Stimulated activated CD8-positive, alpha-beta memory T cell treated with anti-CD3 and anti-CD28 coated beads, Interleukin-12 subunit alpha, Interleukin-12 subunit beta, amount 100 ng/mL, for 4 hours (primary cell): ENCODE measurements at places on chromosomes 4 and X.

DNA sequence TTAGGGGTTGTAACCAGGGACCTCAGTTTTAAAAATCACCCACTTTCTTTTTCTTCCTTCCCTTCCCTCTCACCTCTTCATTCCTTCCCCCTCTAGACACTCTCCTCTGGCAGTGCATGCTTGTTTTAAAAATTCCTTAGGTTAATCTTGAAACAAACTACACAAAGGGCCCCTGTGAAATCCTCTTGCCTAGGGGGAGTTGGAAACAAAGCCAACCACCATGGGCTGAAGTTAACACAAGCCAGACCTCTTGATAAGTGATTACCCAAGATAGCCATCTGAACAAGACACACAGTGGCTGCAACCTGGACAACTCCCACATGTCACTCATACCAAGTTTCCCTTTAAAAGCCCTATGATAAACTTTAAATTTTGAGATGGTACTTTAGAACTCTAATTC lies 68.9 kb downstream of the TENT5D start:
- no peak for DNase-seq

GRCh38 chr4:86393749-86394148 lies 33.9 kb upstream of the MAPK10 start:
- DNase-seq = no peak

DNA sequence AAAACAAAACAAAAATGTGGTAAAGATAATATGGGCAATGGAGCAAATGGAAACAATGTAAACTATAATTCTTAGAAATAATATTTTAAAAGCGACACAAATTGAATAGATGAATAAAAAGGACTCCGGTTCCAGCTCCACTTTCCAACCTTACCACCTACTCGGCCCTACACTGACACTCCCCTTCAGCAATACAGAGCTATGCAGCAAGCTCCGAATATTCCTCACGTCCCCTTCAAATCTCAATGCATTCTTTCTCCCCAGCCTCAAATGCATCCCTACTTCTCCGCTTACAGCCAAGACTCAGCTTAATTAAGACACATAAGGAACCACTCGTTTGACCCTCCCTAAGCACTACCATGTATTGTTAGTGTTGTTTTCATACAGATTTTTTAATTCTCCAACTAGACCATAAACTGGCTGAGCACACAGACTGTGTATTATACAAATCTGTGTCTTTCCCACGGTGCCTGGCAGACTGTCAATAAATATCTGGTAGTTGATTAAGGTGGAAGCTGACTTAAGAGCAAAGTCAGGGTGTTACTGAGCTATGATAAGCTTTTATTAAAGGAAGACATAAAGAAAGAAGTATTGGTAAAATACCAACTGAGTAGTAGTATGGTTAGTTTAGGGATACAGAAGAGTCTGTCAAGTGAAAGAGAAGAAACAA lies 219.1 kb downstream of the NR3C2 start:
- no peak for DNase-seq

DNA sequence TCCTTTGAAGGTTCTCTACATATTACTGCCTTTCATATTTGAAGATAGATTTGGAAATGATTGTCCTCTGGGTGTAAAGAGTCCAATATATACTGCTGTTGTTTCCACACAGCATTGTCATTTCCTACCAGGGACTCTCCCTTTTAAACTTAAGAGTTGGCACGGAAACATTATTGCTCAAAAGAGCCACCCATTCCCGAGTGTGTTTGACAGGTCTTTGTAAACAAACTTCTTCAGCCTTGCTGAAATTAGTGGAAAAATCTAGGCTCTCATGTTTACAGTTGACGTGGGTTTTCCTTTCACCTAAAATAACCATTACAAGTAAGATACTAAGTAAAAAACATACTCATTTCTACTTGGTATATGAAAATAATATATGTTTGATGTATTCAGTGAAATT lies 111.4 kb upstream of the LIMCH1 start:
- DNase-seq = no peak

GRCh38 chr4:177093964-177094363 lies 215.7 kb upstream of the NEIL3 start:
- DNase-seq = no peak

DNA sequence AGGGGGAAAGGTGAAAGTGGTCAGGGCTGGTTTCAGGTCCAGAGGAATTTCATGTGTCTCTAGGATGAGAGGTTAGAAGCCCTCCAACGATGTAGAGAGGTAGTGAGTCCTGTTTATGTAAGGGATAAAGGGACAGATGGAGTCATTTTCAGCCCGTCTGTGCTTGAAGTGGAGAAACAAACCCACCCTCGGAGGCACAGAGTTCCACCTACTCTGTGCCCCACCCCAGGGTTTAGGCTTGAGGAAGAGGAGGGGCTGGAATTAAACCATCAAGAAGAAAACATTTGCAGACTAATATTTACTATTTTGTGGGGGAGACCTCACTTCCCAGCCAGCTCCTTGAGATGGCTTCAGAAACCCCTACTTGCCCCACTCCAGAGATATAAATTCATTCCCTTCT lies 868 bp upstream of the GNL3L start:
- no peak for DNase-seq

GRCh38 chr4:69748173-69748572 lies 12.2 kb downstream of the SULT1B1 start:
- no peak for DNase-seq

- no peak for DNase-seq
Measured at GRCh38 chr4:67542076-67542475, 3.2 kb downstream of the CENPC start.

DNA sequence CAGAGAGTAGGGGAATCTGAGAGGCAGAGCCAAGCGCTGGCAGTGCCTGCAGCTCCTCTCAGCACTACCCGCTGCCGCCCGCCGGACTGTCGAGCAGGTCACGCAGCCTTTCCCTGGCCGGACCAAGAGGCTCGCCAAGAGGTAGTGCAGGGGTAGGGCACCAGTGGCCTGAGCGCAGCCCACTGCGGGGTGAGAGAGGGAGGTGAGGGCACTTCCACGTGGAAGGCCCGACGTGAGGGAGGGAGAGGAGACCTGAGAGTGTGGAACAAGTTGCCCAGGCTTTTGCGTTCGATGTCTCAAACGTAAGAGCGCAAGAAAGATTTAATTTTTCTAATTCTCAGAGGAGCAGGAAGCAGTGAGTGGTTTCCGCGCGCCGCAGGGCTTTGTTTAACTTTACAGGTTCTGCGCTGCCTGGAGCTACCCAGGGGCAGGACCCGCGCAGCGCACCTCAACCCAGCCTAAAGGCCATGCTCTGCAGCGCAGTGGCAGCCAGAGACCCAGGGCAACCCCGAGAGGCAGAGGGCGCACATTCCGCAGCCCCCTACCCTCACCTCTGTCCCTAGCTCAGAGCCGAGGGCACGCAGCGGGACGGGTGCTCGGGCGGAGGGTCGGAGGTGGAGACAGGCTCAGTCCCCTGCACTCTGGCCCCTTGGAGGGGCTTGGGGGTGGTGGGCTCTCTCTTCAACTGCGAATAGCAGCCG lies 14.9 kb downstream of the ARHGAP36 start:
- DNase-seq = no peak

- DNase-seq = no peak
Measured at GRCh38 chrX:55919367-55920221, 202.0 kb downstream of the RRAGB start.

- DNase-seq = no peak
Measured at GRCh38 chr4:33060674-33061542, 2340.7 kb downstream of the PCDH7 start.

DNA sequence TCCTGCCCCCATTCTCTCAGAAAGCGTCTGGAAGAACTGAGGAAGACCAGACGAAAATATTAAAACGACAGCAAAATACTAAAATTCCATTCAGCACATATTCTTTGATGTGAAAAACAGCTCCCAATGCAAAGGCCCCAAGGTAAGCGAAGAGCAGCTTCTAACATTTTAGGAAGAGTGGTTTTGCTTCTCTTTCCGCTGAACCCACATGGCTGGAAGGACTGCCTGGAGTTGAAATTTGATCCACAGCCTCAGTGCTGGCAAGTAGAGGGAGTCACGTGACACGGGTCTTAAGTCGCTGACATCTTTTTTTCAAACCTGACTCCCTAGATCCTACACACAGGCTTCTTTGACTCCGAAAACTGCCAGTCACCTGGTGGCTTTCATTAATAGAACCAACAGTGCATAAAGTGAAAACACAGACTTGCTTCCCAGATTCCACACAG lies at the start of gene FAM13A:
FAM13A (minus strand) TSS at position 233 of the 446 bp plus-strand sequence; CDS start at position 12, 221 bp downstream.
- no peak for DNase-seq

- DNase-seq = no peak
Measured at GRCh38 chr4:1401409-1402020, 4.7 kb downstream of the NKX1-1 start.

DNA sequence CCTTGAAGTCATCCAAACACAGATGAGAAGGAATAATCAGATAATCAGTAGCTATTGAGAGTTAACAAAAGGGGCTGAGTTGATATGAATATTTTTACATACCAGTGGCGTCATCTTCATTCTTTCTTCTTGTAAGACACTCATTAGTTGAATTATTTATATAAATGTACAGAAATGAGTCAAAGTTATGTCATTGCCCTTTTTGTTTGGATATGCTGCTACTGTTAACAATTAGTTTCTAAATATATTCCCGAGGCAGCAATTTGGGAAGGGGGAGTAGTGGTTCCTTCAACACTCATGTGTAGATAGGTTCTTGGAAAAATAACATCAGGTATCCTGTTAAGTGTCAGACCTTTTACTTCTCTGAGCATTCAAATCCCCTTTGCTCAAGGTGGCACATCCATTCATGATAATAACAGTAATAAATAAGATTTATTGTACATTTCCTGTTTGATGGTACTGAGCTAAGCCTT lies 436.6 kb downstream of the SPRY1 start:
- no peak for DNase-seq

DNA sequence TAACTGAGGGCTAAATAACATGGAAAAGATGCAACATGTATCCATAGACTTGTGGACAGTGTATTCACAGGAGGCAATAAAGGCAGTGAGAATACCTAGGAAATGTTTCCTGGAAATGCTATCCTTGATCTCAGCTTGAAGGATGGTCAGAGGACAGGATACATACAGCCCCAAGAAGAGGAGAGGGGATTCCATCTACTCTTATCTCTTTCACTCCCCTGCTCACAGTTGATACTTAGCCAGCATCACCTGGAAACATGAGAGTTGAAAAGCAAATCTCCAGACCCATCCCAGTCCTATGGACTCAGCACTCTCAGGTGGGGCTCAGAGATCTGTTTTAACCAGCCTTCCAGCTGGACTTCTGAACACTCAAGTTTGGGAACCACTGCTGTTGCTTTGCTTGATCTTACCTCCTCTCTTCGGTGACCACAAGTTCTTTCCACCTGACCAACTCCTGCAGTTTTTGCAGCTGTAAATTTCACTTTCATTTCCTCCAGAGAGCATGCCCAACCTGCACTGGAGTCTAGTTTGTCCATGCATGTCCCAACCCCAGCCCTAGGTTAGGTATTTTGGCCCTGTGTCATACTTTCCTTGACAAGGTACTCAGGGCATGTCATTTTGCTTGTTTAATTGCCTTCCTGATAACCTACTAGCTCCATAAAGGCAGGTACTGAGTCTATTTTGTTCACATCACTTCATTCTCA lies 10.4 kb downstream of the RELL1 start:
- no peak for DNase-seq

DNA sequence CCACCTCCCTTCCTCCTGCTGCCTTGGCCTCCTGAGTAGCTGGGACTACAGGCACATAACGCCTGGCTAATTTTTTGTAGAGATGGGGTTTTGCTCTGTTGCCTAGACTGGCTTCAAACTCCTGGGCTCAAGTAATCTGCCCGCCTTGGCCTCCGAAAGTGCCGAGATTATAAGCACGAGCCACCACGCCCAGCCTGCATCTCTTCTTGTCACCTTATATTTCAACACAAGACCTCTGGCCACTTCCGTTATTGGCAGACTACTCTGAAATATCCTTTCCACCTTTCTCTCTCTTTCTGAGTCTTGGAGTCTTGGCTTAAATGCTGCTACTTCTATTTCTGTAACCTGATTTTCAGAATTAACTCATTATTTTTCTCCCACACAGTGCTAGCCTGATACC lies 5.6 kb downstream of the KIAA0232 start:
- DNase-seq = no peak

GRCh38 chrX:20545538-20545937 lies 278.8 kb upstream of the RPS6KA3 start:
- no peak for DNase-seq

DNA sequence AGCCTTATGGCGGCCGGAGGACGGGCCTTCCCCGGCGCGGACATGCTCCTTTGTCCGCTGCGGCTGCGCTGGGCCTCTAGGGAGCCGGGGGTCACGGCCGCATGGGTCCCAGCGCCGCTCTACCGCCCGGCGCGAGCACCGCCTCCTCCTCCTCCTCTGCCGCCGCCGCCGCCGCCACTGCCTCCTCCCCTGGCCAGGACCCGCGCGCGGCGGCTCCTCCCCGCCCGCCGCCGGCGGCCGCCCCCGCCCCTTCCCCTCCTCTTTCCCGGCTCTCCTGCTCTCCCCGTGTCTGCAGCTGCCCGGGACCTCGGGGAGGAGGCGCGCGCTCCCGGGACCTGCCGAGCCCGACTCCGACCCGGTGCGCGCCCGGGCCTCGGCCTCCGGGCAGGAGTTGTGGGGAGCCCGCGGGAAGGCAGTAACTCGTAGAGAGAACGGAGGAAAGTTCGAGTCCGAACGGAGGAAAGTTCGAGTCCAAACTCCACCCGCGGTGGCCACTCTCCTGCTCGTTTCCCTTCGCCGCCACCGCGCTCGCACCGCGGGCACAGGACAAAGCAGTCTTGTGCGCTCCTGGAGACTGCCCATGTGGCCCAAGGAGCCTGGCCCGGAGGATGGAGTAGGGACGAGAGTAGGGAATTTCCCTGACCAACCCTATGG lies at the start of gene ADGRA3:
ADGRA3 (minus strand) TSS at position 179 of the 654 bp plus-strand sequence. CDS start 282 bp downstream, outside the sequence.
- peak; percentile 4 for DNase-seq

DNA sequence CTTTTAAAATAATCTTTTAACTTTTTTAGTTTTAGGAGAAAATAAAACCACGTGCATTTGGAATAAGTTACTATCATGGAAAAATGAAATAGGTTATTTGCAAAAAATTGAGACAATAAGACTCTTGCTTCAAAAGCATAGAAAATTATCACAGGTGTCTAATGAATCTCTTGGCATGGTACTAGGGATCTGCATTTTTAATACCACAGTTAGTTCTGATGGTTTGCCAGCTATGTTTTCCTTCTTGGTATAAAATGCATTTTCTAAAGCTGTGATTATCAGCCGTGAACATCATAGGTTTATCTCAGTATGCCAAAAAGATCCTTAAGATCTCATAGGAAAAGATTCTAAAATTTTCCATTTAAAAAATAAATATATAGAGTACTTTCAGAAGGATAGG lies 83.9 kb downstream of the RASL11B start:
- DNase-seq = no peak
